Activated T-helper 1 cell treated with anti-CD3 and anti-CD28 coated beads, Interleukin-2, amount 50 U/mL, for 16 hours (primary cell): ENCODE measurements at places on chromosomes 5 and 9.
A peak's percentile ranks its signal among the peaks of the same experiment; 100 is the strongest.

- DNase-seq, result no peak
Measured at GRCh38 chr5:179974946-179975712, 67.4 kb upstream of the TBC1D9B start.

DNA sequence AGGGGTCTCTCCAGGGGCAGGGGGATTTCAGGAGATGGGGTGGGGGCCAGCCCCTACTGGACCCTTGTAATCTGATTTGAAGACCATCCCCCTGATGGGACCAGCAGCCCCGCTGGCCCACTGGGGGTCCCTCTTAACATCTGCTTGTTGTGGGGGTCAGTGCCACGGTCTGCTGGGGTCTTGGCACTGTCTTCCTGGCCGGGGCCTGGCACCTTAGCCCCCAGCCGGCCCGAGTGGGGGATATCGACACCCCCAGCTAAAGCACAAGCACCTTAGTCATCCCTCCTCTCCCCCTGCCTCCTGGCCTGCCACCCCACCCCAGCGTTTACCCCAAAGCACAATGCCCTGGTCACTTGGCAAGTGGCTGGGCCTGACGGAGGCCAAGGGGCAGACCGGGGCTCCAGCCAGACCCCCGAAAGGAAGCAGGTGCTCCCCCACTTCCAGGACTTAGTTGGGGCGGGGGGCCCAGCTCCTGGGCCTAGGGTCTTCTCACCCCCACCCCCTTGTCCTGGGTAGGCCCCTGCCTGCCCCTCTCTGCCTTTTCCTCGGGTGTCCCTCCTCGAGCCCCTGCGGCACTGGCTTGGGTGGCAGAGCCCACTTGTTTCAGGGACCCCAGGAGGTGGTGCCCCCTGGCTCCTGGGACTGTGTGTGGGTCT lies 1.4 kb upstream of the NFX1 start:
- DNase-seq, result no peak

DNA sequence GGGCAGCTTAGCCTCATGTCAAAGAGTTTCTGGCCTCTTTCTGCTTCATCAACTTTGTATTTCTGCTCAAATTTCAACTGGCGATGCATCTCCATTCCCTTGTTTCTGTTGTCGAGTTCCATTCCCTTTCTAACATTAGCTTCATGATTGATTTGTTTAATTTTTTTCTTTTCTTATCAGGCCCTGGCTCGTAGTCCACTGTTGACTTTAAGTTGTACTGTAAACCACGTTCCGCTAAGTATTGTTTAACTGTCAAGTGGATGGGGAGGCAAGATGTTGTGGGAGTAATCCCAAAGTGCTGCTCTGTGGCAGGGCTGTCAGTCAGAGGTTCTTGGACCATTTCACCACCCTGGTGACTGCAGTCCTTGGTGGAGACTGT lies 309.1 kb downstream of the PSAT1 start:
- DNase-seq, result no peak

DNA sequence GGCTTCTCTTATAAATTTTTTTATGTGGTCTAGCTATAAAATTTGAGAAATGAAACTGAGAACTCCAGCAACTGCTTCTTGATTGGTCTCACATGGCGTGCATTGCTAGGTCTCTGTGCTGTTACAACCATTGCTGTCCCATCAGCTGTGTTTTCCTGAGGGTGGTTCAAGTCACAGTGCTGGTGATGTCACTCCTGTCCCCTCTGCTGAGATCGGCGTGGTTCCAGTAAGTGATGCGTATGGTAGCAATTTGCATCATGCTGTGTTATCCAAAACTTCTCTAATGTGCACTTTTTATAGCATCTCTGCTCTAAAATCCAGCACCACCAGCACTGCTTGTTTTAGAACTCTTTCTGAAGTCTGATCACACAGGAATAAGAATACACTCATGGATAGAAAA lies 112.6 kb upstream of the ZNF608 start:
- DNase-seq, result no peak

DNA sequence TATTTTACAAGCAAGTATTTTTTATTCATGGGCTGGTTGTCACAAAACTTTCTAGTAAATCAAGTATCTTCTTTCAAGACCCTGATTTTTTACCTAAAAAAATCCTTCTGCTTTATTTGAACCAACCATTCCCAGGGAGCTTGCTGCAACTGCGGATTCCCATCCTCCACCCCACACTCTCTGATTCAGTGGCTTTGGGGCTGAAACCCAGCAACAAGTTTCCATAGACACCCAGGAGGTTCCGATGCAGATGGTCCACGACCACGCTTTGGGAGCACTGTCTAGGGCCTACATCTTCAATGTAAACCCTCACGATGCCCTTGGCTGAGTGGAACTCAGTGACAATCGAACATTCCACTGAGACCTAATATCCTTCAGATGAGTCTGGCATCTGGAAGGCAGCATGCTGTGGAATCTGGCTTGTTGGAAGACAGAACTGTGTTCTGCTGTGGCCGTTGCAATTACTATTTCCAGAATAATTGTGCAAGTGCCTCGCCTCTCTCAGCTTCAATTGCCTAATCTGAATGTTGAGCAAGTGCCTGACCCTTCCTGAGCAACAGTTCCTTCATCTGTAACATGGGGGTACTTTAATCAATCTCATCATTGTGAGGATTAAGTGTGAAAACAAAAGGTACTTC lies 105.1 kb downstream of the INSYN2B start:
- no peak for DNase-seq

- no peak for DNase-seq
Measured at GRCh38 chr9:36169708-36170107, 520 bp downstream of the CCIN start.

GRCh38 chr5:88888848-88889188 lies 5.8 kb upstream of the MEF2C start:
- DNase-seq, result no peak

- DNase-seq, result no peak
Measured at GRCh38 chr5:33037076-33037475, 326.0 kb downstream of the NPR3 start.

GRCh38 chr5:57693488-57694305 lies 211.1 kb upstream of the ACTBL2 start:
- no peak for DNase-seq

- no peak for DNase-seq
Measured at GRCh38 chr5:144093868-144094267, 76.6 kb downstream of the YIPF5 start.

DNA sequence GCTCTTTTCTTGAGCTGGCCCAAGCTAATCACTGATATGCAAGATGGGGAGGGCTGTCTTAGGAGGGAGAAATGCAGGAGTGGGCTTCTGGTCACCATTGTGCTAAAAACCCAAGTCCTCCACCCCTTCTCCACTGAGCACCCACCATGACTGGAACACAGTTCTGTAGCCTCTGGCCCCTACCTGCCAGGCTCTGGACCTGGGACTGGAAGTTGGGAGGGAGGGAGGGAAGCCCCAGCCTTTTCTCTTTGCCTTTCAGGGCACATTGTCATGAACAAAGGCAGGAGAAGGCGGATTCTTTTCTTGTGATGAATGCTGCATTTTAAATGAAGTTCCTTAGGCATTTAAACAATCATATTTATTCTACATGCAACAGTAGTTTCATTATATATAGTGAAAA lies 559.1 kb upstream of the TRPC7 start:
- DNase-seq, result no peak

- DNase-seq, result no peak
Measured at GRCh38 chr5:105953616-105954015, 1717.1 kb downstream of the EFNA5 start.

- no peak for DNase-seq
Measured at GRCh38 chr9:135699440-135699839, at the start of gene SOHLH1. Gene SOHLH1 (minus strand): TSS chr9:135699481. CDS start chr9:135699467, 14 bp downstream.

GRCh38 chr9:88388203-88388885 lies at the start of gene SPIN1:
Gene SPIN1 (plus strand): TSS chr9:88388444. CDS start chr9:88426540, 38,096 bp downstream.
- peak; percentile 70 for DNase-seq

GRCh38 chr9:33329117-33329563 lies 38.8 kb downstream of the NFX1 start:
- no peak for DNase-seq

DNA sequence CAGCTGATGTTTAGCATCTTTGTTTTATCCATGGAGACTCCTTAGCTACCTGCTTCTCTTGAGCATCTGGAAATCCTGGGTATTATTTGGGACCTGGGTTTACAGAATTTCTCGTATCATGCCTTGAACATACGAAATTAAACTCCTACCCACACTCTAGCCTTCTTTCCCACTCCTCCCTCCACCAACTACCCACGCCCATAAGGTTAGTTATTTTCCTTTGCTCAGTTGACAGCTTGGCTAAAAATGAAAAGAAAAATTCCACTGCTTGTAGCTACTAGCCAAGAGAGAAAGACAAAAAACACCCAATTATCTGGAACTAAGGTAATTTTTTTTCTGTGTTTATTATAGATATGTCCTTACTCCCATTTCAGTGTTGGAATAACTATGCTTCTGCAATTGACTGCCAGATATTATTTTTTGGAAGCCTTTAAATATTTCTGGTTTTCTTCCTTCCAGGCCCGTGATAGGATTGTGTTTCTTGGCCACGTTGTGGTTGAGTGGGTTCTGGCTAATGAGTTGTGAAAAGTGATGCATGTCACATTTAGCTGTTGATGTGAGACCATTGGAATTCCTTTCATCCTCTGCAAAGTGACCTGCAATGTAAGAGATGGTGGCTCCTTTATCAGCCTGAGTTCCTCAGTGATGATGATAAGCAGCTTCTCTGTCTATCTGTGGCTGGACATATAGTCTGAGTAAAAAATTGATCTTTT lies 308.1 kb downstream of the LRRC70 start:
- no peak for DNase-seq

DNA sequence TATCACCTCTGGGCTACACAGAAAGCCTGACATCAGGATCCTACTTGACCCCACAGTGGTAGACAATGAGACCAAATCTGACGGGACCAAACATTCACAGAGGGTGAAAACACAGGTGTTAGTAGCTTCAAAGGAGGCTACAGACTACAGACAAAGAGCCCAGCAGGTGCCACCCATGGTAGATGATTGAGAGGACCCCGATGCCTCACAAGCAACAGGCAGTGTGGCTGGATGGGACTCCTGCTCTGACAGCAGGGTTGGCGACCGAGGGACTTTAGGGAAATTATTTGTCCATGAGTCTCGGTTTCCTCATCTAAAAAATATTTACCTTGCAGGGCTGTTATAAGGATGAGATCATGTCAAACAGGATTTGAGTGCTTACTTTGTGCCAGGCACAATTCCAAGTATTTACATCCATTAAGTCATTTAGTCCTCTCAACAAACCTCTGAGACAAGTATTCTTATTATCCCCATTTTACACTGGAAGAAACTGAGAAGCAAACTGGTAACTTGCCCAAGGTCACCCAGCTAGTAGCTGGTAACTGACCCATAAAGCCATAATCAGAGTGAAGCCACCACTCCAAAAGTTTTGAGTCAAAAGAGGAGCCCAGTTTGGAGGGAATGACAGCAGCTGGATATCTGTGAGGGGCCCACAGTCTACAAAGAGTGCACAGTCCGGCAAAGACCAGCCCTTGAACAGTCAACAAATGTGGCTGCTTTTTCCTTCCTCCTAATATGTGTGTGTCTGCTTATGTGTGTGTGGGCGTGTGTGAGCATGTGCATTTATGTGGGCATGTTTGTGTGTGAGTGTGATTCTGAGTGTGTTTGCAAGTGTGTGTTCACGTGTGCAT lies 502.0 kb downstream of the BNC2 start:
- DNase-seq, result no peak

GRCh38 chr5:133238426-133239205 lies 186.8 kb downstream of the HSPA4 start:
- DNase-seq, result no peak

- no peak for DNase-seq
Measured at GRCh38 chr5:156879665-156880285, 29.7 kb downstream of the PPP1R2B start.

DNA sequence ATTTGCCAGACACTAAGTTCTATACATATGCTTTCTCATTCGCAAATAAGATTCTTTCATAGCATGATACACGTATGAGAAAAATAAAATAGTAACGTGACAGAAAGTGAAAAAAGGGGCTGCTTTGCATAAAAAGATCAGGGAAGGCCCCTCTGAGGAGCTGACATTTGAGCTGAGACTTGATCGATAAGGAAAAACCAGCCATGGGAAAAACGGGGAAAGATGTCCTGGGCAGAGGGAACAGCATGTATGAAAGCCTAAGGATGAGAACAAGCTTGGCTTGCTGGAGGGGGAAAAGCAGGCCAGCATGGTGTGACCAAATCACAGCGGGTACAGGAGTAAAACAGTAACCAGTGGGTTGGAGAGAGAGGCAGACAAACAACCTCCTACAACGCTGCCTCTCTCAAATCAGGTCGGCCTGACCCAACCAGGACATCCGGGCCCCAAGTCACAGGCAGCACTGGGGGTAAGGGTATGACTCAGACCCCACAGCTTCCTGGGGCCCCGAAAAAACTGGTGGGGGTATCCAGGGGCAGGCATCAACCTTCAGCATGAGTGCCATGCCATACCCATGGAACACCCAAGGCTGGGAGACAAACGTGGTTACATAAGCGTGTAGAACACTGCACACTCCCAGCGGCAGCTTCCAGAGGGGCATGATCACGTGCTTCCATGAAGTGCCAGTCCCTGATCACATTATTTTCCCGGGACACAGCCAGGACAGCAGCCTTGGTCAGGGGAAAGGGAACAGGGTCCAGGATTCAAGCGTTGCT lies 2.2 kb downstream of the TNIP1 start:
- DNase-seq, result peak; percentile 43

- DNase-seq, result no peak
Measured at GRCh38 chr9:69946800-69947437, 96.7 kb upstream of the MAMDC2 start.

DNA sequence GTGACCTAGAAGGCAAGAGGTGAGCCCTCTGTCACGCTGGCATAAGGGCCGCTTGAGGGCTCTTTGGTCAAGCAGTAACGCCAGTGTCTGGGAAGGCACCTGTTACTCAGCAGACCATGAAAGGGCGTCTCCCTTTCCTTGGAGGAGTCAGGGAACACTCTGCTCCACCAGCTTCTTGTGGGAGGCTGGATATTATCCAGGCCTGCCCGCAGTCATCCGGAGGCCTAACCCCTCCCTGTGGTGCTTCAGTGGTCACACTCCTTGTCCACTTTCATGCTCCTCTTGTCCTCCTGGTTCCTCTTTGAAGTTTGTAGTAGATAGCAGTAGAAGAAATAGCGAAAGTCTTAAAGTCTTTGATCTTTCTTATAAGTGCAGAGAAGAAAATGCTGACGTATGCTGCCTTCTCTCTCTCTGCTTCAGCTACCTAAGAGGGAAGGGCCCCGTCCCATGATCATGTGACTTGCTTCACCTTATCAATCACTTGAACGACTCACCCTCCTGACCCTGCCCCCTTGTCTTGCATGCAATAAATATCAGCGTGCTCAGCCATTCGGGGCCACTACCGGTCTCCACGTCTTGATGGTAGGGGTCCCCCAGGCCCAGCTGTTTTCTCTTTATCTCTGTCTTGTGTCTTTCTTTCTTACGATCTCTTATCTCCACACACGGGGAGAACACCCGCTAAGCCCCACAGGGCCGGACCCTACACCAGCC lies 16.7 kb upstream of the SCGB3A1 start:
- no peak for DNase-seq

- DNase-seq, result no peak
Measured at GRCh38 chr5:90233476-90233875, 176.1 kb downstream of the CETN3 start.

DNA sequence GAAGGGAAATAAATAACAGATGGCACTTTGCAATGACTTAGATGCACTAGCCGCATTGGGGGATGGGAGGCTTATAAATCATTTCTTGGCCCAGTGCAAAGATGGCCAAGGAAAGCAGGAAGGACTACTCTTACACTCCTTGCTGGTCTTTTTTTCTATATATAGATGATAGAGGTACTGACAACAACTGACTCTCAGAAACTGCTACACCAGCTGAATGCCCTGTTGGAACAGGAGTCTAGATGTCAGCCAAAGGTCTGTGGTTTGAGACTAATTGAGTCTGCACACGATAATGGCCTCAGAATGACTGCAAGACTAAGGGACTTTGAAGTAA lies 1.7 kb downstream of the CCNG1 start:
- DNase-seq, result no peak
